Occipital lobe (tissue), 3 donors: ENCODE measurements at places on chromosomes 5 and 9. TPM values are rescaled to one million over a fixed set of nuclear protein-coding genes. Genes with fewer than 3 reads are reported as not detected.

CAVIN4 gene
- total RNA-seq = 12.9 TPM

ORM2 gene
- total RNA-seq = not detected

GRCh38 chr9:135345775-135346433 lies 133.7 kb upstream of the PPP1R26 start:
- peak; percentile 57 for DNase-seq

DNA sequence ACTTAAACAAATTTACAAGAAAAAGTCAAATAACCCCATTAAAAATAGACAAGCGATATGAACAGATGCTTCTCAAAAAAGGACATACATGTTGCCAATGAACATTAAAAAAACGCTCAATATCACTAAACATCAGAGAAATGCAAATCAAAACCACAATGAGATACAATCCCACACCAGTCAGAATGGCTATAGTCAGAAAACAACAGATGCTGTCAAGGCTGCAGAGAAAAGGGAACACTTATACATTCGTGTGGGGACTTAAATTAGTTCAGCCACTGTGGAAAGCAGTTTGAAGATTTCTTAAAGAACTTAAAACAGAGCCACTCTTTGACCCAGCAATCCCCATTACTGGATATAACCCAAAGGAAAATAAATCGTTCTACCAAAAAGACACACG lies 10.8 kb downstream of the OR13F1 start:
- DNase-seq = no peak

GRCh38 chr9:7930613-7931012 lies 131.0 kb upstream of the DMAC1 start:
- no peak for DNase-seq

GRCh38 chr5:137344723-137345322 lies 154.3 kb downstream of the SPOCK1 start:
- no peak for DNase-seq

DNA sequence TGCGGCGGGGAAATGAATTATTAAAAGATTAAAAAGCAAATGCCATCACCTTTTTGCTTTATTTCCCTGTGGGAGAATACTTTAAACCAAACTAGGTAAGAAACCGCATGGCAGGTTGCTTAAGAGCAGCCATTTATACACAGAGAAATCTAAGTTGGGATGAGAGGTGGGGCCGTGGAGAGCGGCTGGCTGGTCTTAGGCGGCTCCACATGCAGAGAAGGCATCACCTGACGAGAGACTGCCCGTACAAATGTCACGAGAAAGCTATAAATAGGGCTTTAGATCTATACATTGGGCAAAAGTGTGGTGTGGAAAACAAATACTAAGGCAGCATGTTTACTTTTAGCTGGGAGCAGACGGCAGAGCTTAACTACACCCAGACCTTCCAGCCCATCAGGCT lies 39.4 kb downstream of the MED27 start:
- no peak for DNase-seq

- DNase-seq = no peak
Measured at GRCh38 chr9:35687972-35688557, 1.7 kb downstream of the TPM2 start.
